Non-pigmented ciliary epithelial cell (primary cell): ENCODE measurements at places on chromosomes 13 and 19.

GRCh38 chr13:45370922-45371406, 30.0 kb upstream of the TPT1 start:
- DNase-seq = no peak

- no peak for DNase-seq
Observed at GRCh38 chr13:95541308-95541707, 11.2 kb upstream of the CLDN10 start.

- DNase-seq = peak; percentile 43
Observed at GRCh38 chr19:29610574-29611271, 4.6 kb downstream of the POP4 start.

- DNase-seq = no peak
Observed at GRCh38 chr19:4700693-4700970, 23.0 kb downstream of the DPP9 start.

DNA sequence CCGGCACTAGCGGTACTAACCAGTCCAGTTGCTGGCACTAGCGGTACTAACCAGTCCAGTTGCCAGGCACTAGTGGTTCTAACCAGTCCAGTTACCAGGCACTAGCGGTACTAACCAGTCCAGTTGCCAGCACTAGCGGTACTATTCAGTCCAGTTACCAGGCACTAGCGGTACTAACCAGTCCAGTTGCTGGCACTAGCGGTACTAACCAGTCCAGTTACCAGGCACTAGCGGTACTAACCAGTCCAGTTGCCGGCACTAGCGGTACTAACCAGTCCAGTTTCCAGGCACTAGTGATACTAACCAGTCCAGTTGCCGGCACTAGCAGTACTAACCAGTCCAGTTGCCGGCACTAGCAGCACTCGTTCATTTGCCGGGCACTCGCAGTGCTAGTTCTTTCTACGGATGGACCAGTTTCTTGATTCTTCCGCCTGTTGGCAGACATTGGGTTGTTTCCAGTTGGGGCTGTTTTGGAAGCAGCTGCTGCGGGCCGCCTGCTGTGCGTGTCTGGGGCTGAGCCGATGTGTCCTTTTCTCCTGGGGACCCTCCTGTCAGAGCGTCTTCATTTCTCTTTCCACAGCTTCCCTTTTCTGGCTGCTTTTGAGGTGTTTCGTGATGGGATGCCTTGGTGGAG, 123.4 kb upstream of the MCF2L start:
- no peak for DNase-seq

GRCh38 chr13:90533866-90534265, 813.6 kb upstream of the MIR17HG start:
- no peak for DNase-seq

DNA sequence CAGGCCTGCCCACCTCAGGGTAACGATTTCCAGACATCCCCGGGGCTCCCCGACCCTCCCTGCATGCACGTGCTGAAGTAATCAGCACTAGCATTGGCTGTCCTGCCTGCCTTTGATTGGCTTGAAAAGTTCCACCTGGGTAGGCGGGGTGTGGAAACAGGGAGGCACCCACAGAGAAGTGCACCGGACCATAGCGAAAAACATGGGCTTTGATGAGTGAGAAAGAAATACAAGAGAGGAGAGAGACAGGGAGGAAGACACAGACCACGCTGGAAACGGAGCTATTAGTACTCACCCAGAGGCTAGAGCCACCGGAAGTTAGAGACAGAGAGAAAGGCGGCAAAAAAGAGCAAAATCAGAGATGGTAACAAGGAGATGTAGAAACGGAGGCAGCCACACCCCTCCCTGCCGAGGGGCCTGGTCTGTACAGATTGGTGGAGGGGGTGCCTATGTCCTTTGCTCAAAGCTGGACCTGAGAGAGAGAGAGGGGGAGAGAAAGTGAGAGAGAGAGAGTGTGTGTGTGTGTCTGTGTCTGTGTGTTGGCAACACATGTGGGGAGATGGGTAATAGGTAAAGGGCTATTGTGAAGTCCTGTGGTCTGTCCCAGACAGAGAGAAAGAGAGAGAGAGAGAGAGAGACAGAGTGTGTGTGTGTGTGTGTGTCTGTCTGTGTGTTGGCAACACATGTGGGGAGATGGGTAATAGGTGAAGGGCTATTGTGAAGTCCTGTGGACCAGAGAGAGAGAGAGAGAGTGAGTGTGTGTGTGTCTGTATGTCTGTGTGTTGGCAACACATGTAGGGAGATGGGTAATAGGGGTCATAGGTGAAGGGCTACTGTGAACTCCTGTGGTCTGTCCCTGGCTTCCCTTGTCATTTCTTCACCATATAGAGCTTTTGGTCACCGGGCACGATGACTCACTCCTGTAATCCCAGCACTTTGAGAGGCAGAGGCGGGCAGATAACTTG, 2.9 kb downstream of the CGB3 start:
- no peak for DNase-seq
